Fibroblast of pulmonary artery (primary cell): ENCODE measurements at places on chromosomes 1 and 21.

- peak; percentile 43 for DNase-seq
Observed at GRCh38 chr1:246784621-246785493, 60.6 kb downstream of the SCCPDH start.

GRCh38 chr1:97042551-97042950 is 321.0 kb downstream of the PTBP2 start:
- peak; percentile 33 for DNase-seq

GRCh38 chr1:42853116-42853884 is 6.9 kb downstream of the ZNF691 start:
- no peak for DNase-seq

GRCh38 chr1:46804027-46804889 is 5.4 kb downstream of the CYP4B1 start:
- DNase-seq = no peak

GRCh38 chr1:117122330-117123025 is 929 bp upstream of the TRIM45 start:
- DNase-seq = no peak

- no peak for DNase-seq
Observed at GRCh38 chr1:1181129-1181937, 7.7 kb downstream of the TTLL10 start.

DNA sequence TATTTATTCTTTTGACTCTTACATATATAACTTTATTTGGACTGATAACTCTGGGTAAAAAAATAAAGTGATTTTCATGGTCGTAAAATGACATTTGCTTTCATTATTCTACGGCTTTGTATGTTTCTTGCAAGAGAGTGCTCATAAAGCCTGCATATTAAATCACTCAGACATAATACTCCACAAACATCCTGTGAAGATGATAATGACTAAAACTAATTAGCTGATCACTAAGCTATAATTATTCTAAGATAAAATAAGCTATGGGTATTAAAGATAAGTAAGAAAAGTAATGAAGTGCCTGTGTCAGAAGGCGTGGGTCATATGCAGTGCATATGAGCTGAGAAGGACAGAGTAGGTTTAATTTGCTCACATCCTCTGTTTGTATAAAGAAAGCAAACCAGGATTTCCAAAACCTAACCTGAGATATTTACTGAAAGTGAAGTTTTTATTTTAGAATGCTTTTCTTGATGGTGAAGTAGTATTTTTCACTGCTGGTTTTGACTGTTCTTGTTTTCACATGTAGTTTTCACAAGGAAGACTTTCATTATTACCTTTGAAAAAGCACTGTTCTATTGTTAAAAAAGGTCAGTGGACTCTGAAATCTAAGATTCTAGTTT is 278.8 kb downstream of the AMY1C start:
- DNase-seq = no peak

DNA sequence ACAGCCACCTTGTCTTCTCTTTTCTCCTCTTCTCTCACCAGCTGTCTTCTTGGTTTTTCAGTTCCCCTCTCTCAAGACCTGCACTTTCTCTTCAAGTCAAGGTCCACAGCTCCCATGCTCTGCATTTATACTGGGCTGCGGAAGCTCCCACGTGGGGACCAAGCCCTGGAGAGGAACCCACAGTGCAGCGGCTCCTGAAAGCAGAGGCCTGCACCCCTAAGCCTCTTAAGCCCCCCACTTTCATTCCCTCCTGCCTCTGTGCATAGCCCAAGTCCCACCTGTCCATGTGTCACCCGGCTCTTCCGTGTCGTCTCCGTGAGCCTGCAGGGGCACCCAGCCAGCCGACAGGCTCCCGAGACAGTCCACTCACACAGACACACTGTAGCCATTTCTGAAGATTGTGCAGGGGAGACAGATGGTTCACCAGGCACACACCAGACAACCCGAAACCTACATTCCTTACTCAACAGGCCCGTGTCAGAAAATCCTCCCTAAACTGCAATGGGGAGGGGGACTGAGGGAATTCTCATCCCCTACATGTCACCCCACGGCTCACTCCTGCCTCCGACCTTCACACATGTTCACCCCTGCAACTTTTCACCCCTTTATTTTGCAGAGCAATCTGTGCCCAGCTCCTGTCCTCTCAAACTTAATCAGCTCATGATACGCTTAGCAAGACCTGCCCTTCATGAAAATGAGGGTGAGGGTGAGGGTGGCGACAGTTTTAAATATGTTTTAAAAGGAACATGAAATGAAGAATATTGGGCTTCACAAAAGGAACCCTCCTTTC is 6.3 kb downstream of the MX2 start:
- DNase-seq = no peak

GRCh38 chr1:197633447-197634078 is 141.7 kb downstream of the DENND1B start:
- no peak for DNase-seq
